RWPE1 (cell line): ENCODE measurements at places on chromosomes 7 and 10.
A peak's percentile ranks its signal among the peaks of the same experiment; 100 is the strongest.

- no peak for DNase-seq
These were observed 17.1 kb downstream of the SLC26A3 start for GRCh38 chr7:107785926-107786325.

DNA sequence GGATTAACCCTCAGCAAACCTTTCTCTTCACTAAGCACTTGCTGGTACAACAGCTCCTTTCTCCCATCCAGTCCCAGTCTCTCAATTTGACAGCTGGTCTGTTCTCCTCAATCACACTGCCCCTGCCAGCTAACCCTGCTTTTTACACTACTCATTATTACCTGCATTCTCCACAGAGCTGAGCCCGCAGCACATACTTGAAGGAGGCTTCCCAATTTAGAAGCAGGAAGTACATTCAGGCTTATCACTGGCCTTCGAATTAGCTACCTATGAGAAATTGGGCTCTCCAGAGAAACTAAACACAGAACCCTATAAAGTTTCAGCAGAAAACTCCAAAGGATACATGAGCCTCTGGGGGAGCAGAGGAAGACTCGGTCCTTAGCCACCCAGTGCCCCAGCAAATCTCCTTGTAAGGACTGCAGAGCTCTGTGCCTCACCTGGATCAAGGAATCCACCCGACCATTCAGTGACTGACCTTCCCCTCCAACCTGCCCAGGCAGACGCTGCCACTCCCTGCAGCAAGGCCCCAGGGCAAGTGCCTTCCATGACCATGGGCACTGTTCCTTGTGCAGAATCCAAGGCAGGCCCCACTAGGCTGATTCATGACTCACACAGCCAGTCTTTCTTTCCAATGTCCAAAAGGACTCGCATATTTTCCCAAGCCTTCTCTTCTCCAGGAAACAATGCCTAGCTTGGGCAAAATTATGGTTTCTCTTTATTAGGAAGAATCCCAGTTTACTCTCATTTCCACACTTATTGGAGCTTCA, 68.0 kb downstream of the VOPP1 start:
- DNase-seq: peak; percentile 25

GRCh38 chr7:100965045-100965722, 4.2 kb upstream of the MUC12 start:
- no peak for DNase-seq

DNA sequence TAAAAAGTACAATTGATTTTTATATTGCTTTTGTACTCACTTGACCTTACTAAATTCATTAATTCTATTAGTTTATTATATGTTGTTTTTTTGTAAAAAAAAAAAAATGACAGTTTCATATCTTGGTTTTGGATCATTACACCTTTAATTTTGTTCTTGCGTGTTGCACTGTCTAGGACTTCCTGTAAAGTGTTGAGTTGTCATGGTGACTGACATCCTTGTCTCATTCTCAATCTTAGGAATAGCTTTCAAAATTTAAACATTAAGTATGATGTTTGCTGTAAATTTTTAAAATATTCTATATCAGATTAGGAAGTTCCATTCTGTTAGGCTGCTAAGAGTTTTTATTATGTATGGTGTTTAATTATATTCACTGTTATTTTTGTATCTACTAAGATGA, 139.1 kb downstream of the ARHGAP12 start:
- no peak for DNase-seq

DNA sequence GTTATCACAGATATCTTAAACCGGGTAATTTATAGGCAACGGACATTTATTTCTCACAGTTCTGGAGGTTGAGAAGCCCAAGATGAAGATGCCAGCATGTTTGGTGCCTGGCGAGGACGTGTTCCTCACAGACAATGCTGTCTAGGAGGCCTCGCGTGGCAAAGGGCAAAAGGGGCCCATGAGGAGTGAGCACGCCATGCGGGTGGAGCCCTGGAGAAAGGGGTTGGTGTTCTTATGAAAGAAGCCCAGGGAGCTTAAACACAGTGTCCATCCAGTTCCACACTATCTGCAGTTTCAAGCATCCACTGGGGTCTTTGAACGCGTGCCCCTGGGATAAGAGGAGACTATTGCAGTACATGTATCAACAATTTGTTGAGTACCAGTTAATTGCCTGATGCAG, 51.4 kb downstream of the CXCL12 start:
- no peak for DNase-seq

GRCh38 chr10:131475803-131476202, 164.3 kb upstream of the TCERG1L start:
- DNase-seq: no peak

- peak; percentile 27 for DNase-seq
These were observed 101.9 kb upstream of the ARHGAP21 start for GRCh38 chr10:24825551-24825950.

GRCh38 chr10:58267713-58268453, at the start of gene IPMK:
IPMK (minus strand) TSS chr10:58267894; CDS start chr10:58267611, 283 bp downstream.
- DNase-seq: peak; percentile 74

- no peak for DNase-seq
These were observed 22.3 kb upstream of the WDR11 start for GRCh38 chr10:120828763-120829319.

DNA sequence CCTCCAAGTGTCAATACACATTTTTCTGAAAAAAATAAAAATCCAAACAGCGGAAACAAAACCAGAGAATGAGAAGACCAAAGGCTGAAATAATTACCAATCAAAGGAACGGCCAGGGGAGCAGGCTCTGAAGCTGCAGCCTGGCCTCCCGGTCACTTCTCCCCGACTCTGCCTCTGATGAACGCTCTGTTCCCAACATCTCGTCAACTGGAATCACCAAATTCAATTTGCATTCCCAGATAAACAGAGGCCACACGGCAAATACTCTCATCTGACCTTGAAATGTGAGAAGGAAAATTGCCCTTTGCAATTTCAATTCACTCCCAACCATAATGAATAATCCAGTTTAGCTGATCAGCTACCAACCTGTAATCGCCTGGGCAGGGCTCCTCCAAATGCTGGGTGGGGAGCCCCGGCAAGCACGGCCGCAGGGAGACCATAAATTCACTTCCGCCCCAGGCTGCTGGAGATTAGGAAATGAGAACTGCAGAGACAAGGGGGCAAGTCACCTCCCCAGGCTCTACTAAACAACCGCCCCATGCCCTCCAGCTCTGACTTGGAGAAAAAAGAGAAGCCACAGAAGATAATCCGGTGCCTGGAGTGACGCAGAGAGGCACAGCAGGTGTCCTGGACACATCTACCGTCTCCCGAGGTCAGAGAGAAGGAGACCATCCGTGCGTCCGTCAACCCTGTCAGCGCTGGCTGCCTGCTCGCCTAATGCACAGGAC, 153.2 kb downstream of the MAD1L1 start:
- DNase-seq: no peak

DNA sequence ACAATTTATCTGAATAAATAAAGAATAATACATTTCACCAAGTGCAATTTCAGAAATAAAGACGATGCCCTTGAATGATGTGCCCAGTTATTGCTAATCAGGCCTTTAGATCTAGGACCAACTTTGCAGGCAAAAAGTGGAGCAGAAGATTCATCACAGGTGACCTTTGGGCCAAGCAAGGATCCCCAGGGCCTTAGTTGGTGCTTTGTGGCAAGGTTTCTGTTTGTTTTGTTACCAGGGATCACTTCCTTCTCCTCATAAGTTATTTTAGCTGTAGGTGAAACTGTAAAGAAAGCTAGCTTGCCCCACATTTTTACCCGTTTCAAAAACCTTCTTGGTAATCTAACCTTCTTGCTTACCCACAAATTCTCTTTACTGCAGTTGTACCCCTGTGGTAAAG, 323.2 kb downstream of the NEBL start:
- DNase-seq: no peak

GRCh38 chr7:149854611-149855360, 16.6 kb downstream of the ZNF862 start:
- DNase-seq: peak; percentile 21

DNA sequence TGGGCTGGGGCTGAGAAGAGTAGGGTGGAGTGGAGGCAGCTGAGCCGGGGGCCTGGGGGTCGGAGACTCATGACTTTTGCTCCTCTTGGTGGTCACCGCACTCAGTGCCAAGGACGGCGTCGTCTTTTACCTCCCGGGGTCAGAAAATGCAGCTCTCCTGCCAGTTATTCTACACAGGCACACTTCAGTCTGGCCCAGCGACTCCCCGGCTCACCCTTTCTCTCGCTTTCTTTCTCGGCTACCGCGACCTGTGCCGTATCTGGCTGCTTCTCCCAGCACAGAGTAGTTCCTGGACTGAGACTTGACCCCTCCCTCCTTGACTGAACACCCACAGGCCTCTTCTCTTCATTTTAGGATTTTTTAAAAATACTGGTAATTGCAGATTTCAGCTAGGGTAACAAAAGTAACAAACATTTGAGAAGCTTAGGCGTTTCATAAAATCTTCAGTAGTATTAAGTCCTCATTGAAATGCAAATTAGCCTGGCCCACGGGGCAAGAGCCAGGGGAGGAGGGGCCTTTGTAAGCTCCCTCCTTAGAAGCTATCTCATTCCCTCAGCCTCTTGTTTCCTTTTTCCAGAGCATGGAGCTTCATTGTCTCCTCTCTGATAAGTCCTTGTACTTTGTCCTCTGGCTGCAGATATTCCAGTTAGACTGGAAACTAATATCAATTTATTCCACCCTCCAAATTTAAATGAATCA, 1.1 kb upstream of the PRLHR start:
- DNase-seq: no peak

DNA sequence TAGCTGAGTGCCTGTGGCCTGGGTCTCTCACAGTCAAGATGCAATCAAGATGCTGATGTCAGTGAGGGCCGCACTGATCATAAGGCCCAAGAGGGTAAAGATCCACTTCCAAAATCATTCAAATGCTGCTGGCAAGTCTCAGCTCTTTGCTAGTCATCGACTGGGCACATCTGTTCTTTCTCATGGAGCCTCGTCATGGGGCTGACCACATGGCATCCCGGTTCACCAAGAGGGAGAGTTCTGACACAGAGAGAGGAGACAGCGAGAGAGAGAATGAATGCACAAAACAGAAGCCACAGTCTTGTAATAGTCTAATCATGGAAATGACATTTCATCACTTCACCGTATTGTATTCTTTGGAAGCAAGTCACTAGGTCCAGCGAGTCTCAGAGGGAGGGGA, 1067.5 kb upstream of the C7orf33 start:
- DNase-seq: no peak

DNA sequence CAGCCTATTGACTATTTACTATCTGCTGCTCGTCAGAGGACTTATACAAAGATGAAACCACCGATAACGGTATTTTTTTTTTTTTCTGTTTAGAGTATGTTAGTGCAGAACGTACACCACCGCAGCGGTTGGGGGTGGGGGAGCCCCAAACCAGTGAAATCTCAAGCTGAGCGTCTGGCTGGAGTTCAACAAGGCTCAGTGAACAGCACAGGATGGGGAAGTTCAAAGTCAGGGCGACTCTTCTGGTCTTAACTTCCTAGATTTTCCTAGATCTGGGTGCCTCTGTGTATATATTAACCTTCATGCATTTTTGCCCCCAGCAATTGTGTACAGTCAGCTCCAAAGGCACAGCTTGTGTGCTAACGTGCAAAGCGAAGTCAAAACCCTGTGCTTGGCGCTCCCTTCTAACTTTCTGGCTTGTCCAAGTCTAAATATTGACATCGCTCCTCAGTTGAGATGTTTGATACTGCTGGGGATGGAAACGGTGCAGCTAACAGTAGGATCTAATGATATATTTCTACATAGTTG, 1.1 kb downstream of the RHOBTB1 start:
- no peak for DNase-seq
